Nephron progenitor cell (in vitro differentiated cells): ENCODE measurements at places on chromosomes 7 and 10.

- no peaks in the 10 kb centered on the region for H3K27me3 ChIP-seq
- peak overlapping the region; percentile 62 for H3K27ac ChIP-seq
- peak; percentile 28 for DNase-seq
- peak overlapping the region; percentile 24 for H3K4me3 ChIP-seq
Observed at GRCh38 chr7:148031811-148032210, 558.8 kb upstream of the C7orf33 start.

- peak overlapping the region; percentile 31 for H3K27ac ChIP-seq
- H3K4me1 ChIP-seq, result peaks cover 53% of the 10 kb centered on the region
- H3K27me3 ChIP-seq, result peaks cover 8% of the 10 kb centered on the region
- H3K36me3 ChIP-seq, result no peaks in the 10 kb centered on the region
- peak overlapping the region; percentile 68 for H3K4me3 ChIP-seq
Observed at GRCh38 chr10:24951201-24952142, 934 bp downstream of the PRTFDC1 start.

DNA sequence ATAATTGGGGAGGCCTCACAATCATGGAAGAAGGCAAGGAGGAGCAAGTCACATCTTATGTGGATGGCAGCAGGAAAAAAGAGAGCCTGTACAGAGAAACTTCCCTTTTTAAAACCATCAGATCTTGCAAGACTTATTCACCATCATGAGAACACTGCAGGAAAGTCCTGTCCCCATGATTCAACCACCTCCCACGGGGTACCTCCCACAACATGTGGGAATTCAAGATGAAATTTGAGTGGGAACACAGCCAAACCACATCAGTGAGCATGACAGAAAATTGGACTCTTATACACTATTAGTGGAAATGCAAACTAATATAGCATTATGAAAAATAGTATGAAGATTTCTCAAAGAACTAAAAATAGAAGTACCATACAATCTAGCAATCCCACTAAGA, 271.2 kb downstream of the MAGI2 start:
- no peaks in the 10 kb centered on the region for H3K27me3 ChIP-seq
- no peaks in the 10 kb centered on the region for H3K36me3 ChIP-seq
- H3K4me1 ChIP-seq, result no peaks in the 10 kb centered on the region
- peak overlapping the region; percentile 41 for H3K27ac ChIP-seq
- no peak overlapping the region for H3K4me3 ChIP-seq

- no peak overlapping the region for H3K27ac ChIP-seq
- H3K27me3 ChIP-seq, result peaks cover 9% of the 10 kb centered on the region
Observed at GRCh38 chr10:67550046-67550445, 145.9 kb downstream of the CTNNA3 start.

DNA sequence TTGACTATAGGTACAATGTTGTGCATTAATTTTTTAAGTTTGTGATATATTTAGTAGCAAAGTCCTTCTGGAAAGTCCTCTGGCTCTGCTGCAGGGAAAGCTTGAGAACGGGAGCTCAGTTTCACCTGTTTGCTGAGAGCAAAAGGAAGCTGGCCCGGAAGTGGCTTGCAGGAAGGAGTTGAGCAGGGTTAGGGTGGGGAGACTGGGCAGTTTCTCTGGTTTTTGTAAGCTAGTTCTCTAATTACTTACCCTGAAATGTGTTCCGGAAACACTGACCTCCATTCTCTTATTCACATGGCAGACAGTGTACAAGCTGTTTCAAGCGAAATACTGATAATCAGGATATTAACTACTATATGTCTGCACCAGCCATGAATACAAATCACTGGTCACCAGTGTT, 22.3 kb downstream of the MAP3K8 start:
- no peak for DNase-seq
- H3K4me3 ChIP-seq, result no peak overlapping the region
- H3K4me1 ChIP-seq, result peaks cover 8% of the 10 kb centered on the region

DNA sequence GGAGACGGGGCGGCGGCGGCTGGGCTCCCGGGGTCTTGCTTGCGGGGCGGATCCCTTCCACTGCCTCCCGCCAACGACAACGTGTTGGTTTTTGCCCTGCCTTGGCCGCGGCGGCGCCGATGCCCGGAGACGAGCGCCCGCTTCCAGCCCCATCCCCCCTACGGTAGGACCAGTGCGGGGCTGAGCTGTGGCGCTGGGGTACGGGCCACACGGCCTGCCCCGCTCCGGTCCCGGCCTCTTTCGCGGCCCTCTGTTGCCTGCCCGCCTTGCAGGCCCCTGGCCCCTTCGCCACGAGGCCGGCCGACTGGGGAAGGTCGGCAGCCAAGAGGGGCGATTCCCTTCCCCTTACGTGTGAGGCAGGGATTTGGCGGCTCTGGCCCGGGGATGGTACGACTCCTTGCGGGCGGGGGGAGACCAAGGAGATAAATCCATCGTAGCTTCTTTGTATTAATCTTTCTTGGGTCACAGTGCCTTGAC, 488 bp downstream of the EIF4H start:
- peak; percentile 64 for DNase-seq
- H3K4me3 ChIP-seq, result peak overlapping the region; percentile 91
- peaks cover 16% of the 10 kb centered on the region for H3K36me3 ChIP-seq
- H3K27me3 ChIP-seq, result peaks cover 2% of the 10 kb centered on the region
- peaks cover 53% of the 10 kb centered on the region for H3K4me1 ChIP-seq

GRCh38 chr10:79044036-79044632, 24.6 kb upstream of the ZMIZ1 start:
- H3K27me3 ChIP-seq, result peaks cover 14% of the 10 kb centered on the region
- no peak for DNase-seq
- H3K27ac ChIP-seq, result no peak overlapping the region
- H3K4me3 ChIP-seq, result no peak overlapping the region

GRCh38 chr10:62422068-62422590, 48.0 kb downstream of the ZNF365 start:
- no peak for DNase-seq
- H3K4me3 ChIP-seq, result no peak overlapping the region
- H3K27me3 ChIP-seq, result peaks cover 16% of the 10 kb centered on the region

GRCh38 chr10:48459270-48460150, 145.4 kb downstream of the ARHGAP22 start:
- H3K27ac ChIP-seq, result no peak overlapping the region
- peak; percentile 10 for DNase-seq

DNA sequence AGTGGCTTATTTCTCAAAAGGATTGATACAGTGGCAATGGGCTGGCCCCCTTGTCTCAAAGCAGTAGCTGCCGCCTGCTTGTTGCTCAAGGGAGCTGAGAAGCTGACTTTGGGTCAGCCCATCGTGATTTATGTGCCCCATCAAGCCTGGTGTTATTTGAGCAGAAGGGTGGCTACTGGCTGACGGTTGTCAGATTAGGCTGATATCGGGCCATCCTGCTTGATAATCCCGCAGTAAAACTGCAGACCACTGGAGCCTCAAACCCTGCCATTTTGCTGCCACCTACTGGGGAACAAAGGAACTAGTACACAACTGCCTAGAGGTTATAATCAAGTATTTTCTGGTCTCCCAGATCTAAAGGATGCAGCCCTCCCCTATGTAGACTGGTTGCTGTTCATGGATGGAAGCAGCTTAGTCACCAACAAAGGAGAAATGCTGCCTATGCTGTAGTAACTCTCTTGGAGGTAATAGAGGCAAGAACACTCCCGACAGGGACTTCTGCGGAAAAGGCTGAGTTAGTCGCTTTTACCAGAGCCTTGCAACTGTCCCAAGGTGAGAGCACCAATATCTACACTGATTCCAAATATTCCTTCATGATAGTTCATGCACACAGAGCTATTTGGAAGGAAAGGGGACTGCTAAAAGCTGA, 65.9 kb upstream of the ZNF92 start:
- H3K4me3 ChIP-seq, result no peak overlapping the region
- no peaks in the 10 kb centered on the region for H3K27me3 ChIP-seq
- peak; percentile 72 for DNase-seq
- no peaks in the 10 kb centered on the region for H3K36me3 ChIP-seq

GRCh38 chr10:52121688-52122087, 192.4 kb upstream of the DKK1 start:
- no peak overlapping the region for H3K27ac ChIP-seq
- H3K4me3 ChIP-seq, result no peak overlapping the region
- H3K4me1 ChIP-seq, result peaks cover 5% of the 10 kb centered on the region
- no peaks in the 10 kb centered on the region for H3K36me3 ChIP-seq

DNA sequence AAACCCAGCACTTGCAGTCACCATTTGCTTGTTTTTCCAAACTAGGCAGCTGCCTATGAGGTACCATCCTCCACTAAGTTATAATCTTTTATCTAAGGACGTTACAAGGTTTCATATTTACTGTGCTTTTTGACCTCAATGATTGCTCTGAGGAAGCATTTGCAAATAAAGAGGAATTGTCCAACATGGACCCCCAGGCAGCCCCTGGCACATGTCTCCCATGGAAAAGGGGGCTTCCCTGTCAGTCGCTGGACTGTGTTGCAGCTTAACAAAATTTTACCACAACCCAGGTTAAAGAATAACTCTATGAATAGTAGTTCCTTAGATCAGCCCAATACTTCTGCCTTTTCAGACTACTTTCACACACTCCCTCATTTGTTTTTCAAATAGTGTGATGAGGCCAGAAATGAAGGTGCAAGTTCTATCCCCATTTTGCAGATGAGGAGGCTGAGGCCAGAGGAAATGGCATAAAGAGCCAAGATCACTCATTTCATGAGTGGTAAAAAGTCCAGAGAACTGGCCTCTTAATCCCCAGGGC, 52.8 kb upstream of the ZPBP start:
- no peak overlapping the region for H3K27ac ChIP-seq
- no peaks in the 10 kb centered on the region for H3K36me3 ChIP-seq
- H3K4me3 ChIP-seq, result no peak overlapping the region
- DNase-seq, result no peak
- peaks cover 4% of the 10 kb centered on the region for H3K27me3 ChIP-seq

DNA sequence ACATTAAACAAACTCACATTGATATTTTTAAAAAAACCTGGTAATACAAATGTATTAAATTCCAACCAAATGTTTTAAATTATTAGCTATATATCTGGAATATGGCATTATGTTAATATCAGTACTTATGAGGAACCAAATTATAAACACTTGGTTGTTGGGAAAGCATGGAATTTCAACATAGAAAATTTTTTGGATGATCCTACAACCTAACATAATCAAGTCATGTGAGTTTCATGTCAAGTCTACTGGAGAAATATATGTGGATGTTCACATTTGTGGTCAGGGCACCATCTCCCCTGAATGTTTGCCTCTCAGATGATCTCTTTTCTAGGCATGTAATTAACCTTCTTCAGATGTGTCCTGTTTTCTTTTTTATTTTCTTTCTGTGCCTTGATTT, 5.2 kb upstream of the POT1 start:
- H3K4me3 ChIP-seq, result no peak overlapping the region
- H3K36me3 ChIP-seq, result no peaks in the 10 kb centered on the region
- H3K4me1 ChIP-seq, result peaks cover 3% of the 10 kb centered on the region
- DNase-seq, result no peak
